ENCODE measurements at places on chromosomes 1 and 21. TPM values are rescaled to one million over a fixed set of nuclear protein-coding genes. Genes with fewer than 3 reads are reported as not detected.

Gene CLIC4
- 56.8 TPM for total RNA-seq

- ATAC-seq: no peak
Observed at GRCh38 chr21:29557931-29558725, 259.4 kb downstream of the BACH1 start.

Gene IGSF9
- 13.0 TPM for total RNA-seq

GRCh38 chr1:30609336-30609998 is 113.9 kb downstream of the MATN1 start:
- ATAC-seq: no peak

Gene FGR
- 1.3 TPM for total RNA-seq

DNA sequence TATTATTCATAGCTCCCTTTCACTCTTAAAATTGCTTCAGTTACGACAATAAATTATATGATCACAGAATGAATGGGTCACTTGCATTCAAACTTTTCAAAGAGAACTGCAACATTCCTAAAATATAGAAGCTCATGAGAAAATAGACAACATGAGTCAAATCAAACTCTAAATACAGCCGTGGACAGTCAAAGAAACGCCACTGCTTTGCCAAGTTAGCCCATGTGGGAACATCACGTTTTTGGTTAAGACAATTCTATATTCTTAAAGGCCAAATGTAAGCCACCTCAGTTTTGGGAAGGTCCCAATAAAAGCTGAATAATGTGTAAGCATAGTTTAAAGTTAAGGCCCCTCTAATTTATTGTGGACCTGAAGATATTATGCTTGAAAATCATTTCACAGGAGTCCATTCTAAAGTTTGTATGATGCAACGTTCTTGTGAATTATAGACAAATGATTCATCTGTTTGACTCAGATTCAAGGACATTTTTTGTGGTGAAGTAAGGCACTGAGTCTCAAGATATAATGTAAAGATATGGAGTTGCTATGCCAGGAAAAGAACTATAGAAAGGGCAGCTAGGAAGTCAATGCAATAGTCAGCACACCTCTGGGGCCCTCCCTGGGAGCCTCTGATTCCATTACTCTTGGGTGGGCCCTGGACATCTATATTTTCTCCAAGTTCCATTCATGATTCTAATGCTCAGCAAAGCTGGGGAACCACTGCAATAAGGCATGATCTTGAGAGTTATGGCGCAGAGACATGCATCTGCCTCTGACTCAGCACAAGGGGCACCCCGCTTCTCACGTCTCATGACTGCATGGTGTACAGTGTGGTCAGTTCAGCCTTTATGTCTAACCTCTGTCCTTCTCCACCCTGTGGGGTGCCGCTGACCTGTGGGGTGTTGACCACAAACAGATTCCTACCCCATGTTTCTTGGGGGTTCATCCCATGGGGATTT is 33.9 kb downstream of the ETS2 start:
- ATAC-seq: peak; percentile 71

Gene ENAH
- 41.0 TPM for total RNA-seq

Gene ARHGAP29
- total RNA-seq: 2.4 TPM

- peak; percentile 27 for ATAC-seq
Observed at GRCh38 chr1:205972491-205973168, 29.4 kb upstream of the SLC26A9 start.

GRCh38 chr1:119878171-119878570 is 18.1 kb downstream of the ADAM30 start:
- no peak for ATAC-seq

Gene GJC2
- 0.44 TPM for total RNA-seq

DNA sequence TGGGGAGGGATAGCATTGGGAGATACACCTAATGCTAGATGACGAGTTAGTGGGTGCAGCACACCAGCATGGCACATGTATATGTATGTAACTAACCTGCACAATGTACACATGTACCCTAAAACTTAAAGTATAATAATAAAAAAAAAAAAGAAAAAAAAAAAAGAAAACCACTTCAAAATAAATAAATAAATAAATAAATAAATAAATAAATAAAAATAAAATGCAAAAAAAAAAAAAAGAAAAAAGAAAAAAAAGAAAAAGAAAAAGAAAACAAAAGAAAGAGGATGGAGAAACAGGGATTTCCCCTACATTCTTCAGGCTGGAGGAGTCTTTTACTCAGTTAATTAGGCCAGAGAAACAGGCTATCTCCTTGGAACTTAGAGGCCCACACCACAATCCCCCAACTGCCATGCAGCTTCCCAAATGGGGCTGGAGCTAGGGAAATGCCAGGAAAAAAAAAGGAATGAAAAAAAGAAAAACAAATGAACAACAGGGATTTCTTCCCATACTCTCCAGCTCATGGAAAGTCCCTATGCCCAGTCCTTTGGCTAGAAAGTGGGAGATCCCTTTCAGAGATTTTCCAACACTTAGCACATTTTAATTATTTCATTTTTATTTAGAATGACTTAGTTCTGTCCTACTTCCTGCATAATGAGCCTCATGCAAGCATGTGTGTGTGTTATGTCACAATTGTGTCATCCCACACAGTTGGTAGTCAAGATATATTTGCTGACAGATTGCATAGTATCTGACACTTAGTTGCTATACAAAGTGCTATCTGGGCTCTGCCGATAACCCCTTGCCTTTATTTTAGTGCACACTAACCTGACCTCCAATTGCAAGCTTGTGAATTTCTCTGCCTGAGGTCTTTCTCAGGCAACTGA is 486.4 kb downstream of the PLPP3 start:
- ATAC-seq: no peak

DNA sequence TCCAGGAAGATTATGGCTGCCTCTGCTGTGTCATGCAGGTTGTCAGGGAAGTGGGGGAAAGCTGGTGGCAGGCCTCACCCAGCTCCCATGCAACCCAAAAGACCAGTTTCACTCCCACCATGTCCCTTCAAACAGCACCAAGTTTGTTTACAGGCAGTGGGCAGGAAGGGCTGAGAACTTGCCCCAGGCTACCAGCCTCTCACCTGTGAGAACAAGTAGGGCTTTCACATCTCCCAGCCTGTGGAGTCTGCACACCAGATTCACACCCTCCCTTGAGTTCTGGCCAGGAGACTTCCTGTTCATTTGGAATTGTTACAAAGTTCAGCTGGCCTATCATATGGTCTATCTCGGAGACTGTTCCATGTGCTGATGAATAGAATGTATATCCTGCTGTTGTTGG is 27.8 kb downstream of the RPAP2 start:
- ATAC-seq: peak; percentile 88

DNA sequence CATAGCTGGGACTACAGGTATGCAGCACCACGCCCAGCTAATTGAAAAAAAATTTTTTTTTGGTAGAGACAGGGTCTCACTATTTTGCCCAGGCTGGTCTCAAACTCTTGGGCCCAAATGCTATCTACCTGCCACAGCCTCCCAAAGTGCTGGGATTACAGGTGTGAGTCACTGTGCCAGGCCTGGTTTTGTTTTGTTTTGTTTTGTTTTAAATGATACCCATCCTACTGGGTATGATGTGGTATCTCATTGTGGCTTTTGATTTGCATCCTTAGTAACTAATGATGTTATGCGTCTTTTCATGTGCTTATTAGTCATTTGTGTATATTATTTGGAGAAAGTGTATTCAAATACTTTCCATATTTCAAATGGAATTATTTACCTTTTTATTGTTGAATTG is 142.3 kb downstream of the VPS13D start:
- ATAC-seq: no peak

DNA sequence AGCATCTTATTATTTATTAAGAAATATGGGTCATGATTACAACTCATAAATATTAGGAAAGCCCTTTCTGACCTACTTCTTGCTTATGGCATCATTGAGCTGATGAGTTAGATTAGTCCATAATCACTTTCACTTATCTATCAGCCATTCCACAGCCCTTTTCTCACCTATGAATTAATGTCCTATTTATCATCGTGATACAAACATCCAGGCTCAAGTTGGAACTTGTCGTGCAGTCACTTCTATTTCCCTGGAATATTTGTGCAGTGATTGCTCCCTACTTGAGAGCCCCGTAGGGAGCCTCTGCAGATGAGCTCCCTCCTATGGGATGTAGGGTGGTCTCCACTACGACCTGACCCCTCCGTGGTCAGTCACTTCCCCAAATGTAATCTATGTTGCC is 8.1 kb upstream of the F3 start:
- no peak for ATAC-seq

GRCh38 chr1:246219508-246220030 is 287.5 kb downstream of the SMYD3 start:
- ATAC-seq: no peak

Gene KLF17
- total RNA-seq: not detected

GRCh38 chr1:207261971-207262370 is 59.5 kb upstream of the CD55 start:
- no peak for ATAC-seq

DNA sequence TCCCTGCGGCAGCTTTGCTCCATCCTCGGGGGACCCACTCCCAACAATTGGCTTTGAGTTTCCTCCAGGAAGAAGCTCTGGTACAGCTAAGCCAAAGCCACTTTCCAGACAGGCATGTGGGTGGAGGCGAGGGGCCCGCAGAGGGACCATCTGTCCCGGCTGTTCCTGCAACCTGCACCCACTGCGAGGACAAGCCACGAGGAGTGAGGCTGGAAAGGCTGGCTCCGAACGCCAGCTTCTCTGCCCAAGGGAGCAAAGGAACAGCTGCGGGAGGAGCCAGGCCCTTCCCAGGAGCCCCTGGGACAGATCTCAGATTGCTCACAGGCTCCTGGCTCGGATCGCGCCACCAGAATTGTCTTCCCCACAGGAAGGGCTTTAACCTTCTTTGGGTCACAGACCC is 28.3 kb upstream of the PEF1 start:
- no peak for ATAC-seq

- no peak for ATAC-seq
Observed at GRCh38 chr1:39331647-39332046, 127.2 kb downstream of the MACF1 start.

Gene CD5L
- not detected for total RNA-seq

Gene PRELP
- 1.5 TPM for total RNA-seq
